ENCODE measurements at places on chromosomes 3 and 15.

DNA sequence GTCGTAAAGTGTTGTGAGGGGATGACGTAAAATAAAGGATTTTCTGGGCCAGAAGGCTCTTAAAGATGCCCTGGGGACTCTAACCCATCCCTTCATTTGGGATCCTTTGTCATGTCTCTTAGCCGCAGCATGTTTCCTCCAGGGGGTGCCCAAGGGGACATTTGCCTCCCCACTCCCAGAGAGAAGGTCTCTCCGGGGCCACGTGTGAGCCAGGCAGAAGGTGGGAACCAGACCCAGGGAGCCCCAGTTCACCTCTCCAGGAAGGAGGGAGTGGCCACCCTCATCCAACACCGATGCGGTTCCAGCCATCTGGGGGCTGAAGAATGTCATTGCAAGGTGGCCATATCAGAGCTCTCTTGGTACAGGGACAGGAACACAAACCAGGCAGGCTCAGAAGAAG, 25.2 kb downstream of the ST8SIA2 start:
- no peak for DNase-seq

GRCh38 chr3:79005084-79005483, 762.7 kb downstream of the ROBO1 start:
- DNase-seq = no peak

GRCh38 chr3:128584412-128585020, 66.1 kb downstream of the RPN1 start:
- no peak for DNase-seq

- no peak for DNase-seq
Observed at GRCh38 chr15:34124651-34125050, 22.8 kb downstream of the PGBD4 start.

- no peak for DNase-seq
Observed at GRCh38 chr3:97720417-97720816, 44.1 kb upstream of the ARL6 start.

DNA sequence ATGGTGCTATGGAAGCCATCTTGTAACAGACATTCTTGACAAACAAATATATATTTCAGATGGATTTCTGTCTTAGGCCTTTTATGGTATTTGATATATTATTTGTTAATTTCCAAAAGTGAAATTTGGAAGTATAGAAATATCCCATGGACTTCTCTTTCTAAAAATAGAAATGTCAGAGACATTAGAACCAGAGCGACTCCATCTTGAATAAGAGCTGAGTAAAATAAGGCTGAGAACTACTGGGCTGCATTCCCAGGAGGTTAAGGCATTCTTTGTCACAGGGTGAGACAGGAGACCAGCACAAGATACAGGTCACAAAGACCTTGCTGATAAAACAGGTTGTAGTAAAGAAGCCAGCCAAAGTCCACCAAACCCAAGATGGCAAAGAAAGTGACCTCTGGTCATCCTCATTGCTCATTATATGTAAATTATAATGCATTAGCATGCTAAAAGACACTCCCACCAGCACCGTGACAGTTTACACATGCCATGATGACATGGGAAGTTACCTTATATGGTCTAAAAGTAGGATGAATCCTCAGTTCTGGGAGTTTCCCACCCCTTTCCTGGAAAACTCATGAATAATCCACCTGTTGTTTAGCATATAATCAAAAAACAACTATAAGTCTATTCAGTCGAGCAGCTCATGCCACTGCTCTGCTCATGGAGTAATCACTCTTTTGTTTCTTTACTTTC, 146.0 kb downstream of the NEK11 start:
- DNase-seq = no peak

GRCh38 chr15:67267440-67267839, 12.9 kb downstream of the IQCH start:
- DNase-seq = no peak

- DNase-seq = no peak
Observed at GRCh38 chr3:13343601-13344000, 76.5 kb downstream of the NUP210 start.

- DNase-seq = no peak
Observed at GRCh38 chr15:99961011-99961441, 227.8 kb upstream of the LYSMD4 start.

- no peak for DNase-seq
Observed at GRCh38 chr3:98644168-98644567, 50.8 kb upstream of the CPOX start.

GRCh38 chr3:122787872-122788271, 5.8 kb downstream of the HSPBAP1 start:
- DNase-seq = no peak

- no peak for DNase-seq
Observed at GRCh38 chr3:111735243-111735758, 123.8 kb upstream of the PHLDB2 start.

DNA sequence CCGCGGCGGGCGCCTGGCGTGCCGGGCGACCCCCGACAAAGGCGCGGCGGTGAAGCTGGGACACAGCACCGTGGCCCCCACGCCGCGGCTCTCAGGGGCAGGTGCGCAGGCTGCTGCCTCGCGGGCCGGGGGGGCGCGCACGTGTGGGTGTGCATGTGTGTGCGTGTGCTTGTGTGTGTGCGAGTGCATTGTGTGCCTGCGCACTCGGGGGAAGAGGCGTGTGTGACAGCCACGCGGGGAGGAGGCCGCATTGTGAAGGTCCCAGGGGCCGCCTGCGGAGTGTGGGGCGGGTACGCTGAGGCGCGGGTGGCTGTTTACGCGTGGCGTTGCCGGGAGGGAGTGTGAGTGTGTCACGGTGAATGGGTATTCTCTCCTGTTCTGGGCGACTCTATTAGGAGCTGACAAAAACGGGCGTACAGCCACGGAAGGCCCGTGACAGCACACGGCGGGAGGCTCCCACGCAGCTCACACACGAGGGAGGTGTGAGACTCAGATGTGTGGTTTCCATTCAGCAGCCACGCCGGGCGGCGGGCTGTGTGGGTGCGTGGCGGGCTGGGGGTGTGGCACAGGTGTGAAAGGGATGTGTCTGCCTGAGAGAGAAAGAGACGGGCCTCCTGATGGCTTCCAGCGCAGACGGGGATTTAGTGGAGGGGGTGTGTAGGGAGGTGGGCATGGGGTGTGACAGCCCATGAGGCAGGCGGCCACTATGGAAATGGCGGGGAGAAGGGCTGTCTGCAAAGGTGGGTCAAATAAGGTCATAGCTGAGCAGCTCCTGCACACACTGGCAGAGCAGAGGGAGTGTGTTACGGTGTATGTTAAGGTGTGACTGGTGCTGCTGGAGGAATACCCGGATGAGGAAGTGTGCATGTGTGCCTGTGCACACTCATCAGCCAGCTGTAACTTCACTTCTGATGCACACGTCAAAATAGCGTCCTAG, 750 bp downstream of the PODXL2 start:
- DNase-seq = no peak

GRCh38 chr15:77064063-77064462, 6.8 kb downstream of the TSPAN3 start:
- DNase-seq = no peak

DNA sequence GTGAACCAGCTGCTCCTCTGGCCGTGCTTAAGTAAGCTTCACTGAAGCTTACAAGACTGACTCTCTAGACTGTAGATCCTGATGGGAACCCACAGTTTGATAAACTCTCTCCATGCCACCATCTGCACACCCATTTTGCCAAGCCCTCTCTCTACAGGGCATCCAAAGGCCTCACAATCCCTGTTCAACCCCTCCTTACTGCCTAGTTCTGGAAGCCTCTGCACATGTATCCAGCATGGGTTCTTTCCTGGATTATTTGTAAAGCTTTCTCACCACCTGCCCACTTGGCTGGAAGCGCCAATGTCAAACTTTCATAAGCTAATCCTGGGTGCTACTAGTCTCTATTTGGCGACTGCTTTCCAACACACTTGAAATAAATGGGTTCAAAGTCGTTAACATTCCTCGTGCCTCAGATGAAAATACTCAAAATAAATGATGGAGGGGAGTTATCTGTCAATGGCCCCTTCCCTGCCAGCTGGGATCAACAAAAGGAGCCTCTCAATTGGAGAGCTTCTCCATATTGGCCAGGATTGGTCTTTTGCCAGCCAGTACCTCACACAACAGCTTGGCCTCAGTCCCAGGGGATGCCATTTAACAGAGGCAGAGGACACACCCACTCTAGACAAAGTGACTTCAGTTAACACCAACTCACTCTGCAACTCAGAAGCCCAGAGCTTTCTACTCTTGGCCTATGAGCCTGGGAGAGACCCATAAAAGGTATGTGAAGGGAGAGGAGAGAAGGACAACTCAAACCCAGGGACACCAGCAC, 48.1 kb downstream of the SH3BP5 start:
- no peak for DNase-seq

GRCh38 chr3:132625613-132626012, 28.5 kb downstream of the ACKR4 start:
- DNase-seq = no peak

- DNase-seq = no peak
Observed at GRCh38 chr3:10007126-10007782, 19.0 kb upstream of the FANCD2 start.

DNA sequence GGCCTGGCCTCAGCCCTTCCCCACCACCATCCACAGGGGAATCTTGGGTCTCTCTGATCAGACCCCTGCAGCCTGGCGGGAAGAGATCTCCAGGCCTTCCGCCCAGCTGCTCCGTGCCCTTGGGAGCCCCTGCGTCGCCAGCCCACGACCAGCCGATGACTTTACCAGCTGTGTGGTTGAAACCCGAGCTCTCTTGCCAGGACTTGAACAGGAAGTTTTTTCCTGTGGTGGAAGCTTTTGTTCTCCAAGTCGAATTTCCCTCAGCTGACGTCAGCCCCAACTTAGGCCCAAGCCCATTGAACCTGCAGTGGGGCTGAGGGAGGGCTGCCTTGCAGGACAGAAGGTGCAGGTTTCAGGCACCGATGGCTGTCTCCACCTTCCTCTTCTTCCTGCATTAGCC, 51.7 kb upstream of the SMAD3 start:
- DNase-seq = no peak

DNA sequence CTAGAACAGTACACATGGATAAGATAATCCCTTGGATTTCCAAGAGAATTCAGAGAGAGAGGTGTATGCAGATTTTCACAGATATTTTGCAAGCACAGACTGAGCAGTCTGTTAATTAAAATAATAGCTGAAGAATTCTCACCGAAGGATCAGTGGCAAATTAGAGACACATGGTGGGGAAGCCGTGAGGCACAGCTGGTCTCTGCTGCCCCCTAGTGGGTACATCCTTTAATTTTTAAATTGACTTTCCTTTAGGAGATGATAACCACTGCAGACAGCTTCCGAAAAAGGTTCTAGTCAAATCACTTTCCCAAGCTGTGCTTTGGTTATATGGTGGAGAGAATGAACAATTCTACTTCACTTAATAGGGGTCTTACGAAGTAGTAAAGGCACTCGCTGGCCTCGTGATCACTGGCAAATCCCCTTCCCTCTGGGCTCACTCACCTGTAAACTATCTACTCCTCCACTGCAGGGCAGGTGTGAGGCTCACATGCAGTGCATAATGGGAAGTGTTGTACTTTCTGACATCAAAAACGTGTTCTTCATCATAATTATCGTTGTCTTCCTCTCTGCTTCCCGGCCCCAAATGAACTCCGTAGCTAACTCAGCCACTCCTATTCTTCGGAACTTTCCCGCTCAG, 19.5 kb downstream of the MESD start:
- peak; percentile 13 for DNase-seq

- peak; percentile 97 for DNase-seq
Observed at GRCh38 chr15:90934949-90935751, at the start of gene UNC45A. Gene UNC45A (plus strand): TSS chr15:90935285. CDS start chr15:90935325, 40 bp downstream.

GRCh38 chr3:196948442-196949284, 6.3 kb upstream of the NCBP2 start:
- no peak for DNase-seq

GRCh38 chr3:12644331-12644937, 19.5 kb downstream of the RAF1 start:
- no peak for DNase-seq

GRCh38 chr3:186080849-186081438, 27.9 kb downstream of the ETV5 start:
- no peak for DNase-seq

DNA sequence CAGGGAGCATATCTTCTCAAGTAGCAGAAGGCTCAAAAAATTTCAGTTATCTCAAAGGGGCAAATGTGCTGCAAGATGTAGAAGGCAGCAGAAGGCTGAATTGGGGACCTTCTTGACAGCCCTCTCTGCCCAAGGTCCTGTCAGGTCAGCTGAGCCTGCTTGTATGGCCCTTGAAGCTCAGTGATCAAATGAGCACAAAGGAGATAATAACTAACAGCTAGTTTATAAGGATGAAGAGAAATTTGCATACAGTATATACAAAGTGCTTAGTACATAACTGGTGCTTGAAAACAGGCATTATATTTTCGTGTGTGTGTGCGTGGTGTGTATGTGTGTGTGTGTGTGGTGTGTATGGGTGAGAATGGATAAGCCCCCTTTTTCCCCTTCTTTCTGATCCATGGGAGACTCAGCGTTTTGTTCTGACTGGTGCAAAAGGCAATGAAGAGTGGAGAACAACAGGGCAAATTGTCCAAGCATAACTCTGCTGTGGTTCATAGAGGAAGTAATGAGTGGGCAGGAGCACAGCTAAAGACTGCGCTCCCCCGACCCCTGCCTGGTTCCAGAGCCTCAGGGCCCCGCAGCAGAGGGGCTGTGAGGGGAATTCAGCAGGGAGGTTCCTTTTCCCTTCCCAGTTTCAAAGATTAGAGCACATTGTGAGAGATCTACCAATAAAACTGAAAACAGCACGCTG, 356.8 kb upstream of the NR2F2 start:
- no peak for DNase-seq

- no peak for DNase-seq
Observed at GRCh38 chr15:79003896-79004295, 59.0 kb upstream of the CTSH start.

DNA sequence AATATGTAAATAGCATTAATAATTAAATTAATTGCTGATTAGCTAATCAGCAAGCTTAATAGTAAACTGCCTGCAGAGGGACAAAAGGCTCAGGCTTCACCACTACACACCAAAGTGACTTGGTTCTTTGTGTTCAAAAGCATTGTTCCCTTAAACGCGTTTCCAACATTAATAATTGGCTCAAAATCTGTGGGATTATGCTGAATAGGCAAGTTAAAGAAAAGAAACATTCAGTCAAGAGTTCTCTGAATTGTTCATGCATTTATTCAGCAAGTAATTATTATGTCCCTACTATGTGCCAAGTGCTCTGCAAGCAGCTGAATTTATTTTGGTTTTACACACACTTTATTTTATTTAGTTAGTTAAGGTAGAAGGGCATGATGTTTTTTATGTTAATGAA, 558.5 kb upstream of the ARRDC4 start:
- no peak for DNase-seq

GRCh38 chr3:158148218-158148617, 38.3 kb downstream of the RSRC1 start:
- no peak for DNase-seq

DNA sequence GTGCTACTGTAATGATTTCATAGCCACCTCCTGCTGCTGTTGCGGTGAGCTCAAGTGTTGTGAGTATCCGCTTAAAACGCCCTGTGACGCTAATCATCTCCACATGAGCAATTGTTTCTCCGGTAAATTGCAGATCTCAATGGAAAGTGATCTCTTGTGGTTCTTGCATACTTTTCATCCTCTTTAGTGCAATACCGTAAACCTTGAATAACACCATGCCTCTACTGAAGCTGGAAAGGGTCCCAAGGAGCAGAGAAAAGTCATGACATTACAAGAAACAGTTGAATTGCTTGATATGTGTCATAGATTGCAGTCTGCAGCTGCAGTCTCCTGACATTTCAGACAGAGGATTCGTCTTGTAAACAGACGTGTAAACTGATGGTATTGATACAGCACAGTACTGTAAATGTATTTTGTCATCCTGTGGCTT, 6.0 kb upstream of the CEMIP start:
- no peak for DNase-seq

GRCh38 chr3:58005669-58006068, 2.6 kb upstream of the FLNB start:
- DNase-seq = no peak

- no peak for DNase-seq
Observed at GRCh38 chr3:136021803-136022202, 56.3 kb downstream of the PPP2R3A start.

Data from stimulated activated CD4-positive, alpha-beta T cell treated with anti-CD3 and anti-CD28 coated beads, Interleukin-15, amount 100 ng/mL, for 1 hour (primary cell).